Myometrial cell (primary cell): ENCODE measurements at places on chromosomes 2 and 18. TPM values are rescaled to one million over a fixed set of nuclear protein-coding genes. Genes with fewer than 3 reads are reported as not detected.

CFAP53 gene
- total RNA-seq = 0.53 and 1.2 TPM in 2 replicates

POTEE gene
- total RNA-seq = not detected in 2 replicates

POTEC gene
- not detected in 2 replicates for total RNA-seq

SLC11A1 gene
- total RNA-seq = 0.18 and 0.29 TPM in 2 replicates

RGPD3 gene
- total RNA-seq = 0.18 TPM in 1 of 2 replicates, not detected in the other

ALPP gene
- total RNA-seq = not detected in 2 replicates

CABYR gene
- total RNA-seq = 4.0 and 15.1 TPM in 2 replicates

MRPL30 gene
- 35.6 and 43.0 TPM in 2 replicates for total RNA-seq

TDRD15 gene
- not detected in 2 replicates for total RNA-seq

KIAA2012 gene
- not detected in 2 replicates for total RNA-seq

C2orf81 gene
- total RNA-seq = 2.8 and 7.5 TPM in 2 replicates

CDH19 gene
- not detected in 2 replicates for total RNA-seq

ADGRF3 gene
- under 0.01 TPM in 1 of 2 replicates, not detected in the other for total RNA-seq

ALLC gene
- total RNA-seq = not detected in 2 replicates

TSN gene
- total RNA-seq = 40.4 and 40.9 TPM in 2 replicates

OTOF gene
- not detected in 2 replicates for total RNA-seq

CCDC138 gene
- 2.9 and 6.6 TPM in 2 replicates for total RNA-seq

IL36A gene
- not detected in 2 replicates for total RNA-seq

PLGLB1 gene
- total RNA-seq = not detected in 2 replicates

CHRND gene
- total RNA-seq = not detected in 2 replicates

SCN7A gene
- not detected in 2 replicates for total RNA-seq

GLI2 gene
- total RNA-seq = 4.1 and 4.9 TPM in 2 replicates
